Pulmonary artery endothelial cell (primary cell): ENCODE measurements at places on chromosomes 7 and 10.

- DNase-seq = no peak
Measured at GRCh38 chr7:27096768-27097514, 1.1 kb upstream of the HOXA1 start.

DNA sequence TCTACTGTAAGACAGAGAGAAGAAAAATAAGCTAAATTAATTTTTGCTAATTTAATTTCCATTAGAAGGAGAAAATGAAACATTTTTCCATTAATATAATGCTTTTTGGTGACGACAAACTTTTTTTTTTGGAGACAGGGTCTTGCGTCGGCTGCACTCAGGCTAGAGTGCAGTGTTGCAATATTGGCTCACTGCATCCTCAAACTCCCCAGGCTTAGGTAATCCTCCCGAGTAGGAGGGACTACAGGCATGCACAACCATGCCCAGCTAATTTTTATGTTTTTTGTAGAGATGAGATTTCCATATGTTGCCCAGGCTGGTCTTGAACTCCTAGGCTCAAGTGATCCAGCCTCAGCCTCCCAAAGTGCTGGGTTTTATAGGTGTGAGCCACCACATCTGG, 229.8 kb upstream of the LRRN3 start:
- no peak for DNase-seq

- DNase-seq = no peak
Measured at GRCh38 chr7:74657692-74658177, at the start of gene GTF2I. GTF2I (plus strand) TSS chr7:74657718; CDS start chr7:74689129, 31,411 bp downstream.

DNA sequence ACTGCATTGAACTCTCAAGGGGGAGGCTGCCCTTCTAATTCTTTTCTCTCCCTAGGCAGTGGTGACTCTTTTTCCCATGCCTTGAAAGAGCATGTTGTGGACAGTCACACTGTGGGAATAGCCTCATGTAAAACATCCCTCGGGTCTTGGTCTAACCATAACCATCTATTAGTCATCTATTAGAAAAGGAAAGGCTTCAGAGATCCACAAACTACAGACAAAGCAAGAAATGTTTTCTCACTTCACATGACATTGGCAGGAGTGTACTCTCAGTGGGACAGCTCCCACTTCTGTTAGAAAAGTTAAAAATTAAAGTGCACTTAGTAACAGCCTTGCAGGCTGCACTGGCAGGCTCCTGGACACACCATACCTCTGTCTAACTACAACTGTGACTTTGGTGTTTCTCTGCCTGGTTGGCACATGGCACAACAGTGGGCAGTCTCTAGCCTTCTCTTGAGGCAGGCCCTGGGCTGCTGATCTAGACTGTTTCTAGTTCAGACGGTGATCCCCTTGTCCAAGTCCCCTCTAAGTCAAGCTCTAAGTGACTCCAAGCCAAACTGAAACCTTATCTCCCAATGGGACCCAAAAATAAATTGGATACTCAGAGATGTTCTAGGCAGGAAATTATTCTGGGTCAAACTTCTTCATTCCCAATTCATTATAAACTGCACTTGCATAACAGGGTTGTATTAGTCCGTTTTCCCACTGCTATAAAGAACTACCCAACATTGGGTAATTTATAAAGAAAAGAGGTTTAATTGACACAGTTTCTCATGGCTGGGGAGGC, 57.9 kb upstream of the ITGB1 start:
- DNase-seq = no peak

- no peak for DNase-seq
Measured at GRCh38 chr10:38027986-38028385, 17.5 kb downstream of the ZNF33A start.

- DNase-seq = no peak
Measured at GRCh38 chr7:102170393-102170970, 116.2 kb upstream of the SH2B2 start.

DNA sequence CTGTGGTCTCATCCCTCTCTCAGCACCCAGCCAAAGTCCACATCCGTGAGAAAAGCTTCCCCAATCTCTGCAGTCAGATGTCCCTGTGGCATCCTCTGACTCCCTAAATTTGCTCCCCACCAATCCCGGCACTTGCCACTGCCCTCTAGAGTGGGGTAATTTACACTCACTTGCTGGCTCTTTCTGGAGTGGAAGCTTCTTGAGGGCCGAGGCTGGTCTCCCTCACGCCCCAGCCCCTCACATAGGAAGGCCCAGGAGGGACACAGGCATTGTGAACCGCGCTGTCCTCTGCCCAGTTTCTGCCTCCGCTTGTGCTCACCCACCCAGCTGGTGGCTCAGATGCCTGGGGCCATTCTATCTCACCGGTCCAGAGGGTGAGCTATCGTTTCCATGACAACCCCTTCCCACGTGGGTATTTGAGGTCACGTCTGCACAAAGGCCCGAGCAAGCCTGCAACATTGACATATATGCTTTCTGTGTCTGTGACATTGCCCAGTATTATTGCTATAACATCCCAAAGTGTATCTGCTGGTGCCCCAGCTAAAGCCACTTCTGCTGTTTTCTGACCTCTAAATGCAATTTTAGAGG, 97.3 kb upstream of the CTBP2 start:
- no peak for DNase-seq

DNA sequence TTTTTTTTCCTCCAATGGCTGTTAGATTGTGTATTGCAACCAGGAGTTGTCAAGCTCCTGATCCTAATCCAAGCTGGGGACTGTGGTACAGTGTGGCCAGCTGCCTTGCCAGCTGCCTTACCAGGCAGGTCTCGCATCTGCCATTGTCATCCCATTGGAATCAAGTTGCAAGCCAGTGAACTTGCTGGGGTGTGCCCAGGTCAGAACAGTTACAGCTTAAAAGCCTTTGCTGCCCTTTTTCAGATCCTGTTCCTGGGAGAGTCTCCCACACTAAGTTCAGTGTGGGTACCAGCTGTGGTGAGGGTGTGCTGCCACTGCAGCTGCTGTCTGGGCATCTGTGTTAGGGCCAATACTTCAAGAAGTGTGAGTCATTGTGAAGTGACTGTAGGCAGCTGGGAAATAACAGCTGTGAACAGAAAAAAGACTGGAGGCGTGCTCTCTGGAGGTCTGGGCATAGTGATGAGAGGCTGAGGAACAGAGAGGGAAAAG, 72.8 kb downstream of the CCNY start:
- DNase-seq = peak; percentile 58

GRCh38 chr7:92306153-92306552, 60.4 kb downstream of the ANKIB1 start:
- no peak for DNase-seq

DNA sequence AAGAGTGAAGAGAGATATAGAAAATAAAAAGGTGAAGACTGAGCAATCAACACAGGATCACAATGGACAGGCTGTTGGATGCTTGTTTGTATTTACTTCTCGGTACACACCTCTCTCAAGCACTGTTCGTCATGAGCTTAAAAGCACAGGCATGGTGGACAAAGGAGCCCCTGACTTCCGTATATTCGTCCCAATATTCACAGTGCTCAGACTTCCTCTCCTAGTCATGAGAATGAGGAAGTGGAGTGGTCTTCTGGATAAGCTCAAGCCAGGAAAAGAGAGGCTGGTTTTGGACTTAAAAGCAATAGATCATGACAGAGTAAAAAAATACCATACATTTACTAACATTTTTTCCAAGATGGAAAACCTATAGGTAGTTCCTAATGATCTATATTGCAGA, 172.5 kb downstream of the SORCS1 start:
- no peak for DNase-seq

DNA sequence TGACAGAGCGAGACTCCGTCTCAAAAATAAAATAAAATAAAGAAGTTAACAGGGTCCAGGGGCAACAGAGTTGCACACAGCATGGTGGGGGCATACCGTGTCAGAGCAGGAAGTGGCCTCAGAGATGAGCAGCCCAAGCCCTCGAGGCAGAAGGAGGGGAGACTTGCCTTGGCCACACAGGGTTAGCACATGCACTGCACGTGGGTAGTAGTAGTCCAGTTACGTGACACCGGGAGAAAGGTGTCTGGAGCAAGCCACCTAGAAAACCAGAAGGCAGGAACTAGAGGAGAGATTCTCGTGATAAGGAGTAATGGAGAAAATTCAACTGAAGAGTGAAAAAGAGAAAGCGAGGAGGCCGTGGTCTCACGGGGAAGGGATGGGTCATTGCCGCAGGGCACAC, 9.8 kb upstream of the DENND2A start:
- DNase-seq = no peak
